A673 (cell line): ENCODE measurements at places on chromosomes 4 and X. TPM values are rescaled to one million over a fixed set of nuclear protein-coding genes. Genes with fewer than 3 reads are reported as not detected.
A peak's percentile ranks its signal among the peaks of the same experiment; 100 is the strongest.

TCEAL2 gene
- 0.28 TPM in 1 of 2 replicates, not detected in the other for total RNA-seq

RAB40A gene
- not detected in 2 replicates for total RNA-seq

USP17L27 gene
- not detected in 2 replicates for total RNA-seq

PLP1 gene
- total RNA-seq: not detected in 2 replicates

TMSB15B gene
- 12.8 and 19.3 TPM in 2 replicates for total RNA-seq

SPANXA1 gene
- not detected in 2 replicates for total RNA-seq

RBM46 gene
- total RNA-seq: 0.24 TPM in 1 of 2 replicates, not detected in the other

SLC10A4 gene
- 4.4 and 5.2 TPM in 2 replicates for total RNA-seq

BMPR1B gene
- total RNA-seq: 2.2 and 3.7 TPM in 2 replicates

DNA sequence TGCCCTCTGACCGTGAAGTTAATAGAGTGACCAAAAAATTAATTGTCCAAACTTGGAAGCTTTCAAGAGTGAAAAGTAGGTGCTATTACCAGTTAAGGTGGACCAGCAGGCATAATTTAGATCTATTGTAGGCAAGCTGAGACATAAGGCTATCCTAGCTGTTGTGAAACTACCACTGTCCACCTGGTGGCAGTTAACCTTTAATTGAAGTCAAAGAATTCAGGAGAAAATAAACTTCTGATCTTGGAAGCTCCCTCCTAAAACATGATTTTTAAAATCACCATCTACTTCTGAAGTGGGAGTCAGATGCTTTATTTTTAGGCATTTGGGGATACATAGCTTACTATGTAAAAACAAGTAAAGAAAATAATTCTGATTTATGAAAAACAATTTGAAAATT is 636.3 kb upstream of the HTR2C start:
- H3K36me3 ChIP-seq: no peaks in the 10 kb centered on the region
- H3K4me1 ChIP-seq: no peaks in the 10 kb centered on the region
- no peak overlapping the region for H3K27ac ChIP-seq
- DNase-seq: no peak

DNA sequence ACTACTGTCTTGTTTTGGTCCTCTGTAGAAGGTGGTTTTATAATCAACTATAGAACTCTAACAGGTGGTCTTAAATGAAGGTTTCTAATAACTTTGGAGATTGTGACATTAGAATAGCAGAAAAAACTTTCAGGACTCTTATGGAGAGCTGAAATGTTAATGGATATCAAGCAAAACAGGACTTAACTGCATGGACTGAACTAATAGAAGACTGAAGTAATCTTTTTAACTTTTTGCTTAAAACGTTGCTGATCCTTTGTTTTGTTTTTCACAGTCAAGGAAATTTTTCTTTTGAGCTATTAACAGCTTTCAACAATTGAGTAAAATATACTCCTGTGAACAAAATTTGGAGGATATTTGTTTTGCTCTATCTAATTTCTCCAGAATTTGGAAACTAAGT is 17.2 kb downstream of the NXT2 start:
- H3K27ac ChIP-seq: no peak overlapping the region
- no peak overlapping the region for H3K4me3 ChIP-seq
- H3K4me1 ChIP-seq: no peaks in the 10 kb centered on the region
- DNase-seq: no peak

GRCh38 chrX:20514358-20514757 is 247.6 kb upstream of the RPS6KA3 start:
- H3K4me1 ChIP-seq: peaks cover 12% of the 10 kb centered on the region
- H3K27ac ChIP-seq: no peak overlapping the region
- H3K4me3 ChIP-seq: no peak overlapping the region
- no peaks in the 10 kb centered on the region for H3K36me3 ChIP-seq
- peak; percentile 31 for DNase-seq

DNA sequence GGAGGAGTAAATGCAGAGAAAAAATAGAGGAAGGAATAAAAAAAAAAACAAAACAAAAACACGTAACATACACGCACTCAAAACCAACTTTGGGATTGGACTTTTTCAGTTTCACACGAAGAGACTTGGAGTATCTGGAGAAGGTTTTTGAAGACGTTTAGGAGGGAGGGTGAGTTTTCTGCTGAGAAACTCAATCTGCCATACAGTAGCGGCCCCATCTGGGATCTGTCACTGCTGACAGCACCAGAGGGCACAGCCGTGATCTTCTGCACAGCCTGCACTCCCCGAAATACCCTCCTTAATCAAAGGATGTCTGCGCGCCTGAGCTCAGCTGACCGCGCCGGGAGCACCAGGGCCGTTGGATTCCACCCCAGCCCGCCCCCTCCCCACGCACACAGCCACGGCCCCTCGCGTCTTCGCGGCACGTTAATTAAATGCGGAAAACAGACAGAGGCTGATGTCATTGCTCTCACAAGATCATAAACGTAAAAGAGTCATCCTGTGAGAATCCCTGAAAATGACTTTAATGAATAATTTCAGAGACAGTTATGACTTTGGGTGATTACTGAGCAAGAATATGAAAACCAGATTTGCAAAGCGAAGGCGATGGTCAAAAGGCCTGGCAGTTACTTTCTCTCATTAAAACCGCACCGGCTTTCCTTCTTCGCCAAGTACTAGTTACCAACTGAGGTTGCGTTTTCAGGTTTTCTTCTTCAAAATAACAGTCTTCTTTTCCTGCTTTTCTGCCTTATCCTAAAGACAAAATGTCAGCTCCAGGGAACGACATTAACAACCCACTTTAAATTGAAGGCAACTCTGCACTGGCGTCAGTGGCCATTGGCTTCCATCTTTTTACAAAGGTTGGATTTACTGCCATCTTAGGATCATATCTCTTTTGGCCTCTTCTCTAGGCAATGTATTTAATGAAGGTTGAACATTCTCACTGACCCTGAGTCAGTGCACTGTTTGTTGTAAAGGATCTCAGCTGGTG is 10.6 kb downstream of the HAND2 start:
- no peak for DNase-seq
- peaks cover 16% of the 10 kb centered on the region for H3K4me1 ChIP-seq
- no peaks in the 10 kb centered on the region for H3K27me3 ChIP-seq
- peaks cover 4% of the 10 kb centered on the region for H3K36me3 ChIP-seq
- no peak overlapping the region for H3K4me3 ChIP-seq

GRCh38 chr4:140707325-140707724 is 48.9 kb downstream of the TBC1D9 start:
- no peak for DNase-seq
- no peaks in the 10 kb centered on the region for H3K36me3 ChIP-seq
- H3K4me1 ChIP-seq: no peaks in the 10 kb centered on the region
- no peak overlapping the region for H3K27ac ChIP-seq
- H3K4me3 ChIP-seq: no peak overlapping the region

- no peaks in the 10 kb centered on the region for H3K4me1 ChIP-seq
- H3K4me3 ChIP-seq: no peak overlapping the region
- no peak overlapping the region for H3K27ac ChIP-seq
- DNase-seq: no peak
- H3K36me3 ChIP-seq: peaks cover 11% of the 10 kb centered on the region
Measured at GRCh38 chrX:107648332-107648731, 20.0 kb downstream of the PRPS1 start.

- H3K4me1 ChIP-seq: no peaks in the 10 kb centered on the region
- no peaks in the 10 kb centered on the region for H3K36me3 ChIP-seq
- DNase-seq: no peak
- no peak overlapping the region for H3K4me3 ChIP-seq
Measured at GRCh38 chrX:112638691-112639090, 41.0 kb downstream of the LHFPL1 start.

- no peaks in the 10 kb centered on the region for H3K36me3 ChIP-seq
- no peak for DNase-seq
- no peak overlapping the region for H3K27ac ChIP-seq
- no peak overlapping the region for H3K4me3 ChIP-seq
Measured at GRCh38 chr4:106707776-106708463, 328.2 kb downstream of the DKK2 start.

DNA sequence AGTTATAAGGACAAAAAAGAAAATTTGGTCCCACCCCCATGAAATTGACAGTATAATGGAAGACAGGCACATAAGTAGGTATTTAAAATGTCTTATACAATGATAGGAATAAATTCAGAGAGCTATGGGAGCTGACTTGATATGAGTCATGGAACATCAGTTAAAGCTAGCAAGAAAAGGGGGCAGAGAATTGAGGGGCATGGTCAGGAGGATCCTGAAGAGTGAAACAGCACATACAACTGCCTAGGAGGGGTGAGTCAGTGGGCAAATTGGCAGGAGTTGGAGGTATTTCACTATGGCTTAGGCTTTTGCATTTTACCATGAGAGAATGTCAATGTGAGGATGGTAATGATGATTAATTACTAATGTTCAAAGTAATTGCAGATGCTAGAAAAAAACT is 95.4 kb upstream of the BANK1 start:
- H3K36me3 ChIP-seq: no peaks in the 10 kb centered on the region
- H3K27me3 ChIP-seq: no peaks in the 10 kb centered on the region
- H3K4me1 ChIP-seq: peaks cover 4% of the 10 kb centered on the region

- peaks cover 8% of the 10 kb centered on the region for H3K27me3 ChIP-seq
- no peaks in the 10 kb centered on the region for H3K36me3 ChIP-seq
- H3K27ac ChIP-seq: no peak overlapping the region
- no peaks in the 10 kb centered on the region for H3K4me1 ChIP-seq
- DNase-seq: no peak
Measured at GRCh38 chrX:100798484-100799214, 21.5 kb upstream of the CSTF2 start.

GRCh38 chr4:141275834-141276233 is 55.1 kb downstream of the ZNF330 start:
- no peak overlapping the region for H3K27ac ChIP-seq
- H3K4me1 ChIP-seq: no peaks in the 10 kb centered on the region
- H3K27me3 ChIP-seq: no peaks in the 10 kb centered on the region
- H3K4me3 ChIP-seq: no peak overlapping the region

DNA sequence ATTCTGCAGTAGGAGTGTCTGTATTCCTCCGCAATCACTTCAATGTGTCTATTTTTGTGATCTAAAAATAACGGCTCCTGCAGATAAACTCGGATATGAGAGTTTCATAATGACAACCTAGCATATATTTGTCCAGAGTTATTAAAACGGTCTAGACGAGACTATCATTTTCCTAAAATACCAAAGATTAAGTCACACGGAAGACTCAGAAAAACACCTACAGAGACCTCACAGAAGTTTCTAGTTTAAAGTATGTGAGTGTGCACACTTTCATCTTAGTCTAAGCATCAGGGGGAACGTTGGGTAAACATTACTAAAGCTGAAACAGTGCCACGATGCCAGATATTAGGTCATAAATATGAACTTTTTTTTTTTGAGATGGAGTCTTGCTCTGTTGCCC is 156.9 kb downstream of the AFAP1 start:
- peaks cover 10% of the 10 kb centered on the region for H3K36me3 ChIP-seq
- no peak for DNase-seq

- H3K36me3 ChIP-seq: no peaks in the 10 kb centered on the region
- no peak for DNase-seq
- H3K4me1 ChIP-seq: no peaks in the 10 kb centered on the region
- H3K27me3 ChIP-seq: no peaks in the 10 kb centered on the region
- H3K27ac ChIP-seq: no peak overlapping the region
Measured at GRCh38 chr4:169774466-169775445, 17.0 kb upstream of the HPF1 start.

- H3K36me3 ChIP-seq: no peaks in the 10 kb centered on the region
- H3K27me3 ChIP-seq: peaks cover 12% of the 10 kb centered on the region
- H3K4me1 ChIP-seq: no peaks in the 10 kb centered on the region
Measured at GRCh38 chr4:176443117-176443516, 123.4 kb downstream of the SPCS3 start.

DNA sequence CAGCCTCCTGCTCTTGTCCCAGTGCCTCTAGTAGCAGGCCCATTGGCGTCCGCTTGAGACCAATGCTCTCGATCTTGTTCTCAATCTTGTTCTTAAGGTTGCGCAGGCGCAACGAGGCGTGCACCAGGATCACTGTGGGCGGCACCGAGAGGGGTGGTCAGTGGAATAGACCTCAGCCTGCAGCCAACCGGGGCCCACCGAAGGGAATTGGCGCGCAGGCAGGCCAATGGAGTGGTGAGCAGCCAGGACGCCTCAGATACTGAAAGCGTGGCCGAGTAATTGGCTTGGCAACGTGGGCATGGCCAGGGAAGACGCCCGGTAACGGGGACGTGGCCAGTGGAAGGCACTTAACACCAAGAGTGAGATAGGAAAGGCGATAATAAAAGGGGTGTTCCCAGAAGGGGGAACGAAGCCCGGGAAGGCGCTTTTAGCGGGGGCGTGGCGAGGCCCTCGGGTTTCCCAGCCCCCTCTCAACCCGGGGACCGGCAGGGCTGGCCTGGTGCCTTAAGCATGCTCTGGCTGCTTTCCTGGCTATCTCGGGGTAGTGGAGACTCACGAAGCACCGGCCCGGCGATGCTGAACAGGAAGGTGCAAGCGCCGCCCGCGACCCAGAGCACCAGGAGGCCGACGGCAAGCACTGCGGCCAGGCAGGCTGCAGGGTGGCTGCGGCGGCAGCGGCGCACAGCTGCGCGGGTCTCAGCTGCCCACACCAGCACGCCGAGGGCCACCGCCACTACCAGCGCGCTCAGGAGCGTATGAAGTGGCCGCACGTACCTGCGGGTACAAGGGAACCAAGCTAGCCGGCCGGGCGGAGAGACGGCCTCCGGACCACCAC is 1.7 kb downstream of the PRAF2 start:
- DNase-seq: no peak
- H3K27me3 ChIP-seq: no peaks in the 10 kb centered on the region
- no peak overlapping the region for H3K27ac ChIP-seq
- peaks cover 3% of the 10 kb centered on the region for H3K36me3 ChIP-seq
- peak overlapping the region; percentile 73 for H3K4me3 ChIP-seq
- H3K4me1 ChIP-seq: peaks cover 7% of the 10 kb centered on the region

GRCh38 chr4:185536411-185536709 is 1.1 kb upstream of the PDLIM3 start:
- peaks cover 77% of the 10 kb centered on the region for H3K27me3 ChIP-seq
- H3K4me1 ChIP-seq: no peaks in the 10 kb centered on the region
- no peak overlapping the region for H3K4me3 ChIP-seq
- no peaks in the 10 kb centered on the region for H3K36me3 ChIP-seq
- H3K27ac ChIP-seq: no peak overlapping the region

DNA sequence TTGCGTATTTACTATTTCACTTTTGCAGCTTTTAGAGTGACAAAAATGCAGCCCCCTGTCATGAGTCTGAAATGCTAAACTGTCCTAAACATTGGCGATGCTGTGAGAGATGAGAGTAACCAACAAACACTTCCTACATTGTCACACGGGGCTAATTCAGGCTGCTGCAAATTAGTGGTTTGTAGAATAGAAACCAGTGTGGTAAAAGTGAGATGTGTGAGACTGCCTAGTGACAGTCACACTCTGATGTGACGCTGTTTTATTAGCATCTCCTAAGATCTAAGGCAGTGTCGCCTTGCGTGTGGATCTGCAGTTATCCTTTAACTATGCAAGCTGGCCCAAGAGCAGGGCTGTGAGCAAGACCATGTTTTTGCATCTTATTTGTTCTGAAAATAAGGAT is 800.2 kb upstream of the TENM3 start:
- no peak overlapping the region for H3K4me3 ChIP-seq
- no peaks in the 10 kb centered on the region for H3K36me3 ChIP-seq
- H3K4me1 ChIP-seq: no peaks in the 10 kb centered on the region
- DNase-seq: no peak
- peaks cover 51% of the 10 kb centered on the region for H3K27me3 ChIP-seq

GRCh38 chrX:103477496-103477895 is 41.8 kb downstream of the RAB40A start:
- H3K4me3 ChIP-seq: no peak overlapping the region
- no peak for DNase-seq
- no peaks in the 10 kb centered on the region for H3K27me3 ChIP-seq
- no peaks in the 10 kb centered on the region for H3K4me1 ChIP-seq
- H3K27ac ChIP-seq: no peak overlapping the region
